ENCODE measurements at places on chromosomes 3 and 15.

DNA sequence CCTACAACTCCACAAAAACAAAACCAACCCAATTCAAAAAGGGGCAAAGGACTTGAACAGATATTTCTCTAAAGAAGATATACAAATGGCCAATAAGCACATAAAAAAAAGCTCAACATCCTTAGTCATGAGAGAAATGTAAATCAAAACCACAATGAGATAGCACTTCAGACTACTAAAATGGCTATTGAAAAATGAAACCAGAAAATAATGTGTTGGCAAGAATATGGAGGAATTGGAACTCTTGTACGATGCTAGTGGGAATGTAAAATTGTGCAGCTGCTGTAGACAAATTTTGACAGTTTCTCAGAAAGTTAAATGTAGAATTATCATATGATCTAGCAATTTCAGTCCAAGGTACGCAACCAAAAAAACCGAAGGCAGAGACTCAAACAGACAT, 29.0 kb downstream of the KY start:
- no peak for DNase-seq

GRCh38 chr3:170180079-170180907, 1.2 kb downstream of the PHC3 start:
- DNase-seq = peak; percentile 48

DNA sequence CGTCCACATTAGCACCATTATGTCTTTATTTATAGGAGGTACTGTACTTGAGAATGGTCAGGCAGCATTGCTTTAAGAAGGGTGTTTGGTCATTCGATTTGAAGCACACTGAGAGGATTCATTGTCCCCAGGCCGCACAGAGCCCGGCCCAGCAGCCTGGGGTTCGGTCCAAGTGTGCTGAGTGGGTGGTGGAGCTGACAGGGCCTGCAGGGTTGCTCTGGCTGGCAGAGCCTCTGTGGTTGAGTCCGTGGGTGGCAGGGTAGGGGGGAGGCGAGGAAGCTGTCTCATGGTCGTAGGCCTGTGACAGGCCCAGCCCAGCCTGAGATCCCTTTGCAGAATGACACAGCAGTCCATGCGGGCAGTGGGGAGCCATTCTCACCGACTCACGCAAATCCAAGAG, 227.7 kb upstream of the TOPAZ1 start:
- DNase-seq = no peak

DNA sequence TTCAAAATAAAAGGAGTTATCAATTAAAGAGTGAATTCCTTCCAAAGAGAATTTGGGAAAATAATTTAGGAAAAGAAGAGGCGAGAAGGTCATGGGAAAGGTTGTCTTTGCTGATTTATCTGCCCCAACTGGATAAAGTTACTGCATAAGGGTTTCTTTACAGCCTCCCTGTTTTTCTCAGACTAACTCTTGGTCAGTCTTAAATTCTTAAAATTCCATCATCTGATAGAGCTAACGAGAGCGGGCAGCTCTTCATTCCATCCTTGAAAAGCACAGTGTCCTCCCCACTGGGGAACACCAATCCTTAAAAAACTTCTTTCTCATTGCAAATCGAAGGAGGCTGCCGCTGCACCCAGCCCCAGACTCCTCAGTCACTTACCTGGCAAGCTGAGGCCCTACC, 107.2 kb downstream of the PGPEP1L start:
- DNase-seq = no peak
